Ovary (tissue), 10 donors: ENCODE measurements at places on chromosomes 4 and X. TPM values are rescaled to one million over a fixed set of nuclear protein-coding genes. Genes with fewer than 3 reads are reported as not detected.

The TMSB15C gene
- 9.6 TPM for total RNA-seq

DNA sequence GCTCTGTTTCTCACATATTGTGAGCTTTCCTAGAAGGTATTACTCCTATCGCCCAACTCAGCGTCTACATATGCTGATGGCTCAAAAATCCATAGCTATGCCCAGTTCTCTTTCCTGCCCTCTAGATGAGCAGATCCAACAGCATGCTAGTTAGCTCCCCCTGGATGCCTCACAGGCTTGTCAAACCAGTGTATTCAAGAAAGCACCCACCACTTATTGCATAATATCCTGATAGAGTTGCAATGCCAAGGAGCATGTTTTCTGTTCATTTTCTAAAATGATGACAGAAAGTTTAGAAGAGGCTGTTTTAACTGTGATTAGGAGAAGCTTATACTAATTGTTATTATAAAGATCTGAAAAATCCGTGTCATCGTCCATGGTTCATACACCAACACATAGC lies 1.9 kb upstream of the PACRGL start:
- H3K4me1 ChIP-seq: peaks cover 4% of the 10 kb centered on the region
- no peak overlapping the region for H3K27ac ChIP-seq
- H3K4me3 ChIP-seq: no peak overlapping the region
- H3K36me3 ChIP-seq: no peaks in the 10 kb centered on the region

DNA sequence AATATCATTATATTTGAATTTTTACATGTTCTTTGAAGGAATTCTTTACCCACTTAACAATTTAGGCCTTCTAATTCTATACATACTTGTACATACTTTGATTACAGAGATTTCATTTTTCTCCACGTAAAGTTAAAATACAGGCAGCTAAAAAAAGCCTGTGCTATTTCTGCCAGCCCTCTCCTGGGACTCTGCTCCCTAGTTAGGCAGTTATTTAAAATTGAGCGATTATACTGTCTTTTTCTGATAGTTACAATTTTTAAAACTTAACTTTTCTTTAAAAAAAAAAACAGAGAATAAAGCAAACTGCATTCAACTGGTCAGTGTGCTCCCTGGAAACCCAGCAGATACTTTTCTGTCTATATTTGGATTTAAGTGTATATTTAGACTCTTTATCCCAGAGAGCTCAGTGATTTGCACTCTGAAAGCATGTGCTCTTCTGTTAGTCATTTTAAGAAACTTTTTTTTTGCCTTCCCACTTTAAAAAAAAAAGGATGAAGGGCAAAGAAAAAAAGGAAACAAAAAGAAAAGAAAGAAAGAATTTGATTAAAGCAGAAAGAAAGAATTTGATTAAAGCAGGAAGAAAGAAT lies 18.1 kb upstream of the FAM241A start:
- H3K4me3 ChIP-seq: no peak overlapping the region
- DNase-seq: no peak
- no peak overlapping the region for H3K27ac ChIP-seq
- H3K4me1 ChIP-seq: no peaks in the 10 kb centered on the region
- H3K27me3 ChIP-seq: no peaks in the 10 kb centered on the region

The UGT2B15 gene
- 0.46 TPM for total RNA-seq

GRCh38 chr4:186241616-186242015 lies 14.3 kb downstream of the KLKB1 start:
- H3K27me3 ChIP-seq: no peaks in the 10 kb centered on the region
- no peak for DNase-seq
- H3K4me3 ChIP-seq: no peak overlapping the region

The NSUN7 gene
- 4.1 TPM for total RNA-seq

GRCh38 chr4:8310306-8310705 lies 40.8 kb downstream of the HTRA3 start:
- H3K36me3 ChIP-seq: no peaks in the 10 kb centered on the region
- H3K4me3 ChIP-seq: no peak overlapping the region
- no peak overlapping the region for H3K27ac ChIP-seq
- peaks cover 35% of the 10 kb centered on the region for H3K4me1 ChIP-seq
- no peak for DNase-seq
- H3K27me3 ChIP-seq: no peaks in the 10 kb centered on the region

The TBC1D25 gene
- 12.2 TPM for total RNA-seq

GRCh38 chr4:22941688-22942375 lies 249.1 kb downstream of the GBA3 start:
- no peak overlapping the region for H3K27ac ChIP-seq
- H3K27me3 ChIP-seq: no peaks in the 10 kb centered on the region
- no peaks in the 10 kb centered on the region for H3K4me1 ChIP-seq
- H3K36me3 ChIP-seq: no peaks in the 10 kb centered on the region

GRCh38 chrX:75118296-75118695 lies 37.8 kb downstream of the ABCB7 start:
- no peaks in the 10 kb centered on the region for H3K4me1 ChIP-seq
- H3K27ac ChIP-seq: no peak overlapping the region
- no peak for DNase-seq
- H3K27me3 ChIP-seq: no peaks in the 10 kb centered on the region
- H3K36me3 ChIP-seq: no peaks in the 10 kb centered on the region

DNA sequence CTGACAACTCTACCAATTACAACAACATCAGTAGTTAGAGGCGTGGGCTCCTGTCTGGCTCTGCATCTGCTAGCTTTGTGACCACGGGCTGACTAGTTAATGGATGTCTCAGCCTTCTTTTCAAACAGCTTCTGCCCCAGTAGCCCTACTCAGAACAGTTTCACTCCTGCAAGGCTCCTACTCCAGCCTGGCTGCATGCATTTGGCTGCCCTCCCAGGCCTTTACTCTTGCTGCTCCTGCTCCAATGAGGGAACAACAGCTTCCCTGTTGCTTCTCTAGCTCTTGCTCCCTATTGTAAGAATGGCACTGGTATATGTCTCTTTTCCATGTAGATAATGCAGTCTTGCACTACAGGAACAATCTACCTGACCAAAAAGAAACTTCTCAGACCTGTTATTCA lies 93.3 kb downstream of the TTC29 start:
- no peaks in the 10 kb centered on the region for H3K27me3 ChIP-seq
- no peaks in the 10 kb centered on the region for H3K4me1 ChIP-seq
- no peak for DNase-seq
- H3K36me3 ChIP-seq: no peaks in the 10 kb centered on the region
- H3K4me3 ChIP-seq: no peak overlapping the region

The VAMP7 gene
- total RNA-seq: 27.5 TPM

DNA sequence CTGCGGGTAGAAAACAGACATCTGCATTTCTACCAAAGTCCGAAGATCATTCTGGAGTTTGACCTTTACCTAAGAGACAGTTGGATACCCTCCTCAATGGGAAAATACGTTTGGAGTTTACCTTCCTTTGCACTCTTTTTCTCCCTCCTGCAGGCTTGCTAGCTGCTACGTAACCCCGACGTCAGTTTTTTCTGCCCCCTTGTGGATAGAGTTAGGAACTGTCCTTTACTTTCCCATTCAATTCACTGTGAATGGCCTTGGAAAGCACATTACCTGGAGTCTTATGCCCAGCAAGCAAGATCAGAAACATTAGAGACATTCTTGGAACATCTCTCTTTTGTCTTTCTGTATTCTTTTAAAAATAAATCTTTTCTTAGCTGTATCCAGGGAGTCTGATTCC lies 250.7 kb downstream of the NAP1L3 start:
- no peak overlapping the region for H3K4me3 ChIP-seq
- H3K27ac ChIP-seq: no peak overlapping the region
- H3K27me3 ChIP-seq: no peaks in the 10 kb centered on the region
- H3K36me3 ChIP-seq: no peaks in the 10 kb centered on the region
- DNase-seq: no peak
